ENCODE measurements at places on chromosomes 6 and 20.

GRCh38 chr6:114115652-114116051 lies 144.7 kb upstream of the HDAC2 start:
- DNase-seq = no peak

- DNase-seq = no peak
Measured at GRCh38 chr20:25338112-25339023, 52.3 kb downstream of the ABHD12 start.

DNA sequence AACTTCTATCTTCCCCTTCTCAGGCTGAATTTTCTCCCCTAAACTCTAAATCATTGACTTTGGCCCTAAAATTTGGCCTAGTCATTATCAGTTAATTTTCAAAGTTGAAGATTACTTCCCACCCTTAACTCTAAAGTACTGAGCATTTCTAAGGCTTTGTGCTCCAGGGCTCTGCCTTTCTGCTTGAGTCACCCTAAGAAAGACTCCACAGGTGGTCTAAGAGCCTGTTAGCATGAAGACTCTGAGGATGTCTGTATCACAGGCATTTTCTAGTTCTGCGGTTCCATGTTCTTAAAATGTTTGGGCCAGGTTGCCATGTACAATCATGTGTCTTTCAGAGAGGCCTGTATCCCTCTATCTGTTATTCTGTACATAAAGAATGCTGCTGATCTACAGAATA lies 808.1 kb upstream of the MANEA start:
- no peak for DNase-seq

GRCh38 chr6:25279748-25280343 lies 672 bp downstream of the CARMIL1 start:
- DNase-seq = no peak

DNA sequence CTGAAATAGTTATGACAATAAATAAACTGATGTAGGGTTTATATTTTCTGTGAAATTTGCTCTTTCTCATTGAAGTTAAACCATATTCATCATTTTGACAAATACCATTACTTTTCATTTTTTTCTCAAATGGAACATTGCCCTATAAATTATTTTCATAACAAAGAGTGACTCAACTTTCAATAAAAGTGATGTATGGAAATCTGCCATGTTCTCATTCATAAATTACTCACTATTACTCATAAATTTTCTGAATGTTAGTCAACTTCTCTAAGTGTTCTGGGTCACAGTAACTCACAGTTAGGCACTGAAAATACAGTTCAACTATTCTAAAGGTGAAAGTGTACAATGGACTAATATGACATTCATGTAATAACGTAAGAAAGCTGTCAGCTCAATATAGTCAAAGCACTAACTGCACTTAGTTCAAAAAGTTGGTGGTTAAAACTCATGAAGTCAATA lies 19.0 kb upstream of the STX11 start:
- DNase-seq = peak; percentile 38

DNA sequence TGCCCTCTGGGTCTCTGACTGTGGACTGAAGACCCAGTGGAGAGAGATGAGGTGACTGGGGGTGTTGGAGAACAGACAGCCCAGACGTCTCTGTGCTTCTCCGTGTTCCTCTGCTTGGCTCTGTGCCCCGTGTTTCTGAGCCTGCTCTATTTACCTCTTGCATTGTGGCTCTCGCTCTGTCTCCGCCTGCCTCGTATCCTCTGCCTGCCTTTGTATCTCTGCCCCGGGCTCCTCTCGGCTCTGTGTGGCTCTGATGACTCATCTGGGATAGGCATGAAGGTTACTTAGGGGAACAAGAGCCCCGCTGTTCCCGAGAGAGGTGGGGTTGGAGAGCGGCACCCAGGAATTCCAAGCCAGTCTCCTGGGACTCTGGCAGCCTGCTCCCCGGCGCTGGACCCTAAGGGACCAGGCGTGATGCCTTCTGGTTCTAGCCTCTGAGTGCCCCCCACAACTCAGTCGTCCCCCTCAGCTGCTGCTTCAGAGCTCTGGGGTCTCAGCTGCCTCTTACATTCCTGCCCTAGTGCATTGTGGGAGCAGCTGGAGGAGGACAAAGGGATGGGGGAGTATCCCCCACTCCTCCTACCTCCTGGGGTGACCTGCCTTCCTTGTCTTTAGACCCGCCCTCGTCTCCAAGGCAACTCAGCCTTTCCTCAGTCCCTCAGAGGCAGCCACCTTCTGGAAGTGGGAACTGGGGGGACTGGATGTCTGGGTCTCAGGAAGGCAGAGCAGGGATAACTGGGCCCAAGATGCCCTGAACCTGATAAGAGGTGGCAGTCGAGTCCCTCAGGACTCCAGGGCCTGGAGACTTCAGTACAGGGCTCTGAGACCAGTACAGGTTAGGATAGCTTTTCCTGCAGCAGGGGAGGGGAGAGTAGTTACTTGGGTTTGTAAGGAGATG lies 1.9 kb downstream of the DDR1 start:
- DNase-seq = peak; percentile 66

GRCh38 chr6:144606083-144606482 lies 320.9 kb downstream of the UTRN start:
- DNase-seq = no peak

DNA sequence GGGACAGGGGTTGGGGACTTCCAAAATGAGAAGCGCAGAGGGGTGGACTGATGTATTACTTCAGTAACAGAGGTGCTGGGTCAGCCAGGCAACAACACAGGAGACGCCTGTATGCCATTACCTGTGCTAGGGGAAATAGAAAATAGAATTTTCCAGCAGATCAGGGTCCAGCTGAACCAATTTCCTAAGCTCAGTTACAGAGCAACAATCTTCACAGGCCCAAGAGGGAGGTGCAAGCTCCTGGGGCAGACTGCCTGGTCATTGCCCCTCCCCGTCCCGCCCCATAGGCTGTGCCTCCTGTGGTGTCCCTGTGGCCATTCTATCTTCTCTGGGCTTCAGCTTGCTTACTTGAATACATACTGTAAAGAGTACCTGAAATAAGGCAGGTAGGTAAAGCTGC lies 3.7 kb downstream of the KCNK5 start:
- DNase-seq = no peak

GRCh38 chr20:25858495-25859425 lies 162.1 kb upstream of the ZNF337 start:
- no peak for DNase-seq

DNA sequence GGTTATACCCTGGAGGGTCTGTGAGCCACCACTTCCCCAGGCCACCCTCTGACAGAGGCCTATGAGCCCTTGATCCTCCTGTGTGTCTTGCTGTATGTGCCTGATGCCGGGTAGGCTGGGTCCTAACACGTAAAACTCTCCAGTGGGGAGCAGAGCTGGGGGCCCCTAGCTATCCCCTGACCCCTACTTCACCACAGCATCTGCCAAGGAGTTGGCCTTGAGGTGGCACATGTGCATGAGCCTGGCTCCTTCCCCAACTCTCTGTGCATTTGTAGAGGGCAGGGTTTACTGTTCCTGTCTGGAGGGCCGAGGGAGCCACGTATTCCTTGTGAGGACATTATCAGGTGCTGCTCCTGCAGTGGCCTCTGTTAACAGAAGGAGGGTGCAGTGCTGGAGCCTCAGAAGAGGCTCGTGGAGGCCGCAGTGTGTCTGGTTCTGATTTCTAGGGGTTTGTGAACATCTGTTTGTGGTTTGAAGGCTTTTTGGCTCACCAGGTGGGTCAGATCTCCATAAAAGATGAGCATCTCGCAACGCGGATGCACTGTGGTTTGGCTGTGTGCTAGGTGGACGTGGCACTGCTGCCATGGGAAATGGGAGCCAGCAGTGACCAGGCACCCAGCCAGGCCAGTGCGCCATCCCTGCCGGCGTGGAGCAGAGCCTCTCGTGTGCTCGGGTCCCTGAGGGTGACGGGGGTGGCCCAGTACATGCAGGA lies 152.1 kb downstream of the DTNBP1 start:
- no peak for DNase-seq

DNA sequence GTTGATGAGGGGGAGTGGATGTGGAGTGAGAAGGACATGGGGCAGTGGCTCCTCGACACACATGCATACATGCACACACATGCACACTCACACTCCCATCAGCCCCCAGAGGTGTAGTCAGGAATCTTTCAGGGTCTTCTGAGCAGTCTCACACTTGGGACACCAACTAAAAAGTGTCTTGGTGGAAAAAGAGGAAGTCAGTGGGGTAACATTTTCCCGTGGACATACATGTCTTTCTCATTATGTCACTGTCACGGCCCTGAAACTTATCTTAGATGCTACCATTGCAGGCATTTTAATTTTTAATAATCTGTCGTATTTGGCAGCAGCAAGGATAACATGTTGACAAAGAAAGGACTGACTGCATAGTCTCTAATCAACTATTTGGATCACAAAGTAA lies 261.1 kb downstream of the ADGRG6 start:
- no peak for DNase-seq

GRCh38 chr6:90494067-90494780 lies 92.6 kb downstream of the MAP3K7 start:
- no peak for DNase-seq

DNA sequence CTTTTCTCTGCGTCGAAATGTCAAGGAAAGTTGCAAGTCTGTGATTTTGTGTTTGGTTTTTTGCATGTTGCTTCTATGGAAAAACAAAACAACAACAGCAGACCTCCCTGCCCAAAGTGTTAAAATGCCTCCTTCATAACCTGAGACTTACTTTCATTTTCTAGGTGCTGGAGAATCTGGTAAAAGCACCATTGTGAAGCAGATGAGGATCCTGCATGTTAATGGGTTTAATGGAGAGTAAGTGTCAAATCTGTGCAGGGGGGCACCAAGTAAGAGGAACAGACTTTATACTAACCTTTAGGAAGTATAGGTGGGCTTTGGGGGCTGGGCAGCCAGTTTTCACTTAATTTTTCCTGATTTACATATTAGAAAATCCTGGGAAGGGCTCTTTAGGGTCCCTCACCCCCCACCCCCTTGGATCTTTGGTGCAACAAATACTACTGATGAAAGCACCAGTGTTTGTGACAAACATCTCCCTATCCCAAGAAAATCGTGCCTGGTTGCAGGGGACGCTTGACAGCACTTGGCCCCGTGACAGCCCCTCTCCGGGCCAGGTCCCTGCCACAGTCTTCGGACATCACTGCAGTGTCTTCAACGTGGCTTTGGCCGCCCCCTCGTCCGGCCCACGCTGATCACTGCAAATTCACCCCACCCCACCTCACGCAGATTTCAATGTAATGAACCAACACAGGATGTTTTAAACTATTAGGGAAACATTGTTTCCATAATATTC lies 43.1 kb downstream of the GNAS start:
- DNase-seq = no peak

DNA sequence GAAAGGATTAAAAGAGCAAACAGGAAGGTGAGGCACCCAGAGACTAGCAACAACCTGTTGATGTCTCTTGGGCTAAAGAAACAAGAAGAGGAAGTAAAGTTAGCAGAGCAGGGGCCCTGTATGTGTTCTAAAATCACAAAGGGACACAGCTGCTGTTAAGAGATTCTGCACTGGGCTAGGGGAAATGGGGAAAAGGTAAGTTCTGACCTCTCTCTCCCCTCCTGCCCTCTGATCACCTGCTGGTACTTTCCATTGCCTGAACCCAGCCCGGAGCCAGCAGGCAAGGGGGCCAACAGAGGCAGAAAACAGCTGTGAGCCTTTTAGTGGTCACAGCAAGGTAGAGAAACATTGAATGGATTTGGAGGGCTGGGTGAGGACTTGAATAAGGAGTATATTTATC lies 13.5 kb upstream of the CNR1 start:
- DNase-seq = no peak

- DNase-seq = no peak
Measured at GRCh38 chr6:38512211-38512610, 127.5 kb downstream of the BTBD9 start.

DNA sequence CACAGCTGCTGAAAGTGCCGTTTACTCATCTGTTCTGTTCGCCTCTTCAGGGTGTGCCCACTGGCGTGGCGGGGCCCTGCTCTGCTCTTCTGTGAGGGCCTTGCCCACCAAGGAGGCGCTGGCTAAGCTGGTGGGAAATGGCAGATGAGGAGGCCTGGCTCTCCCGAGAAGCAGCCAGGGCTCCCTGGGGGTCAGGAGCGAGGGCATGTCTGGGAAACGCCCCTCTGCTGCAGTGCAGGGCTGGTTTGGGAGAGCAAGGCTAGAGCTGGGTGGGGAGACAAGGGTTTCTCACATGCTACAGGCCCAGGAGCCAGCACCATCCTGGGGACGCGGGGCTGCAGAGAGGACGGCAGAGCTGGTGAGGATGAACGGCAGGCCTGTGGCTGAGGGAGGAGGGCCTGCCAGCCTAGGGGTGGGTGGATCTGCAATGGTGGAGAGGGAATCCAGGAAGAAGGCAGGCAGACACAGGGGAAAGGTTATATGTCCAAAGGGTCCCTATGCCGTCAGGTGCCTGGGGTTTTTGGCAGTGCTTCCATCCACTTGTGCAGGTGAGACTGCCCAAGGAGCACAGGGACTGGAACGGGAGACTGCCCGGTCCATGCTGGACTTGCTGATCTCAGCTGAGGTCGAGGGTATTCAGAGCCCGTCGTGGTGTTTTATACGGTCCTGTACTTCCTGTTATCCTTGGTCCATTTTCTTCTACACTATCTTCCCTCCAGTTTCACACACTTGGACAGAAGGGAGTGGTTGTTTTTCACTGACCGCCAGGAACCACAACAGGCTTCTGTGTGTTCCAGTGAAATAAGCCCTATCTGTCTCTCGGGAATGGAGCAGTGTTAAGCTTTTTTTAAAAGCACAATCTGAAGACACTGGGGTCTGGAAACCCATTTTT lies 119.2 kb downstream of the SYCP2 start:
- DNase-seq = no peak

GRCh38 chr6:84077645-84078044 lies 44.1 kb downstream of the MRAP2 start:
- DNase-seq = no peak

DNA sequence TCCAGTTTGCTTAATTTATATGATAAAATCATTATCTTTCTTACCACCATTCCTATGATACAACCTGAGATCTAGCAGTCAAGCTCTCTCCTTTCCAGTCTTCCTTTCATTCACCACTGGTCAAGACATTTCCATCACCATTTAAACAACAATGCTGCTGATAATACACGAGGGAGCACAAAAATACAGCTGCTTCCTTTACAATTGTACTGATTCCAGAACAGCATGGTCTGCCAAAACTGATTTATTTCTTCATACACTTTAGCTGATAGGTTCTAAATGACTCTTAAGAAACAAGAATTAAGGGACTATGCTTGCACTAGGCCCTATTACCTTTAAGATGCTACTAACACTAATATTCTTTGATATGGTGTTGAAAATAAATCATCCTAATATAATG lies 65.0 kb downstream of the EPM2A start:
- DNase-seq = no peak

DNA sequence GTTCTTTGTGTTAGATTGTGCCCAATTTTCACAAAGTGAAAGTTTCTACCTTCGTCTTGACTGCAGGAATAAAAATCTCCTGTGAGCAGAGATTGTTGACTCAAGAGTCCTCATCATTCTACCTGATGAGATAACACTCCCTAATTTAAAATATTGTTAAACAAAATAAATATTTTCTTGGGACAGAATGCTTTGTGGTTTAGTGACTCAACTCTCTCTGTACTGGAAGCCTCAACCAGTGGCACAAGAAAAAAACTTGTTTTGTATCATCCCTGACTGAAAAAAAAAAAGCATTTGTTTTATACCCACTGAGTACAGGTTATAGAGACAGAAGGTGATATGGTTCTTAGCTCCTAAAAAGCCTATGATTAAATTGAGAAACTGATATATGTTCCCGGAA lies 78.9 kb downstream of the CRYBG1 start:
- no peak for DNase-seq

Data from brain microvascular endothelial cell (primary cell).